ENCODE measurements at places on chromosomes 7 and 10.
A peak's percentile ranks its signal among the peaks of the same experiment; 100 is the strongest.

DNA sequence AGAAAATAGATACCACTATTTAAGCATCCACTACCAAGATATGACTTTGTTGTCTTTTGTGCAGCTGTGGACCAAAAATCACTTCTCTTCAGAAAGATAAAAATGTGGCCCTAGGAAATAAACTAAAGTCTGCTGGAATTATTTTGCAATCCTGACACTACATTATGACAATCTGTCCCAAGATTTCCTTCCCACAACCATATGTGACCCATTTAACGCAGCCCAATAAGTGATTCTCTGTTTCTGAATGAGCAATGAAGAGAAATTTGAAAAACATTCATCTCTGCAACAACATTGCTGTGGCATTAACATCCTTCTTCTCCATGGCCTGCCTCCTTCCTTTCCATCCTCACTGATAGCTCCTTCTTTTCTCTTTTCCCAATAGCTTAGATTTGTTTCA is 212.0 kb downstream of the TSPAN12 start:
- DNase-seq: no peak

GRCh38 chr10:105207476-105207995 is 566.4 kb downstream of the SORCS3 start:
- DNase-seq: no peak

DNA sequence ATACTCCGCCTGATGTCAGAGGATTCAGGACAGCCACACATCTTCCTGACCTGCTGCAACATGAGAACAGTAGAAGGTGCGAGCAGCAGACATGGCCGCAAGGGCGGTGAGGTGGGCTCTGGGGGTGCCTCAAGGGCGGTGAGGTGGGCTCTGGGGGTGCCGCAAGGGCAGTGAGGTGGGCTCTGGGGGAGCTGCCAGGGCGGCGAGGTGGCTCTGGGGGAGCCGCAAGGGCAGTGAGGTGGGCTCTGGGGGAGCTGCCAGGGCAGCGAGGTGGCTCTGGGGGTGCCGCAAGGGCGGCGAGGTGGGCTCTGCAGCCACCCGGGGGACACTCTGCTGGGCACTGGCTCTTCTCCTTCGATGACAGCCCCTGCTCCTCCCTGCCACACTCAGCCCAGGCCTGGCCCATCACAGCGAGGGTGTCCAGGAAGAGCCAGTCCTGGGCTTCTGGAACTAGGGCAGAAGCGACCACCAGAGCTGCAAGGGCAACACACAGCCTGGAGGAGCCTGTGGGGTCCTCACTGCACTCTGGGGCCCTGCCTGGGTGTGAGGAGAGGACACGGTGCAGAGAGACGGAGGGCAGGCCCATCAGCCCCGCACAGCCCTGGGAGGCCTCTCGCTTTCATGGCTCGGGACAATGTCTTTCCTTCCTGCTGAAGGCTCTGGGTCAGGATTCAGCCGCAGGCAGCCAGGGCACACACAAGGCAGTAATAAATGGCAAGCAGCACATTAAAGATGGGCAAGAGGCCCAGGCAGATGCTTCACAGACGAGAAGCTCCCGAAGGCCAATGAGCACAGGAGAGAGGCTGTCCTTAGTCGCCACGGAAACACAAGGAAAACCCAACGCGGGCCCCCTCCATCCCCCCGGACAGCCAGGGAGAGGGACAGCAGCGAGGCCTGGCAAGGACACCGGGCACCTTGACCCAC is 42.5 kb downstream of the STK32C start:
- DNase-seq: no peak

- no peak for DNase-seq
Measured at GRCh38 chr7:100044718-100045117, 4.9 kb upstream of the ZSCAN21 start.

DNA sequence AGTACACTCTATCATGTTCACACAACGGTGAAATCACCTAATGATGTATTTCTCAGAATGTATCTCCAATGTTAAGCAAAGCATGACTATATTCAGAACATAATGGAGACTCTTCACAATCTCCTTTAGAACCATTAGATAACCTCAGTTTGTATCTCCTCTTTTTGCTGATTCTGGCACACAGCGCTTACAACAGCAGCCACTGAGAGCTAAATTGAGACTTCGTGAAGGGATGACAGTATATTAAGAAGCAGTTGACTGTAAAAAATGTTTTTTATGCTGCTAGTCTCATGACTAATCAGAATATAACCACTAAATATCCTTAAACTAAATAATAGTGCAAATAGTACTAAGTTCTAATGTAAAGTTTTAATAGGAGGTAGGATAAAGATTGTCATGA is 46.9 kb downstream of the KMT2E start:
- DNase-seq: no peak

GRCh38 chr7:147852833-147853232 is 737.7 kb upstream of the C7orf33 start:
- no peak for DNase-seq

- DNase-seq: no peak
Measured at GRCh38 chr10:1406967-1407945, 330.1 kb downstream of the ADARB2 start.

GRCh38 chr7:2823130-2823529 is 21.0 kb downstream of the GNA12 start:
- DNase-seq: no peak

- no peak for DNase-seq
Measured at GRCh38 chr7:128197589-128197988, 43.5 kb upstream of the LEP start.

DNA sequence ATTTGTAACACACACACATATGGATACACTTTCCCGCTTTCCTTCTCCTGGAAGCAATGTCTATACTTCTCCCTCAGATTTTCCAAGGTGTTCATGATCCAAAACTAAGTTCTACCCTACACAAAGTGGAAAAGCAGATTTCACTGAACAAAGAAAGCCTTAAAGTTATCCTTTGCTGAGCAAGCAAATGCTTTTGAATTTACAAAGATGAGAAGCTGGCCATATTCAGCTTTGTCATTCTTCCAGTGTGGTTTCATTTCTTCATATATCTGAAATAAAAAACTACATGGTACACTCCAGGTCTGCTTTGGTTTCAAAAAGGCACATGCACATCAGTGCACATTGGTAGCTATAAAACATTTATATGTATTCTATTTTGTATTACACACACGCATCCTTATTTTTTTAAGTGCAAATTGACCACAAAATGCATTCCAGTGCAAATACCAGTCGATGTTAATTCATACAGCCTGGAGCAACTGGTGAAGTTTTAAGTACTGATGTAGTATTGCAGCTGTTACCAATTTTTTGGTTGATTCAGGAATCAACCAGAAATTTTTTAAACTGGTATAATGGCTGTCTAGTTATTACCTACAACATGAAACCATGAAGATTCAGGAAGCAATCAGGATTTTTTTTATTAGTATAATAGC is 65.5 kb upstream of the SRPK2 start:
- no peak for DNase-seq

DNA sequence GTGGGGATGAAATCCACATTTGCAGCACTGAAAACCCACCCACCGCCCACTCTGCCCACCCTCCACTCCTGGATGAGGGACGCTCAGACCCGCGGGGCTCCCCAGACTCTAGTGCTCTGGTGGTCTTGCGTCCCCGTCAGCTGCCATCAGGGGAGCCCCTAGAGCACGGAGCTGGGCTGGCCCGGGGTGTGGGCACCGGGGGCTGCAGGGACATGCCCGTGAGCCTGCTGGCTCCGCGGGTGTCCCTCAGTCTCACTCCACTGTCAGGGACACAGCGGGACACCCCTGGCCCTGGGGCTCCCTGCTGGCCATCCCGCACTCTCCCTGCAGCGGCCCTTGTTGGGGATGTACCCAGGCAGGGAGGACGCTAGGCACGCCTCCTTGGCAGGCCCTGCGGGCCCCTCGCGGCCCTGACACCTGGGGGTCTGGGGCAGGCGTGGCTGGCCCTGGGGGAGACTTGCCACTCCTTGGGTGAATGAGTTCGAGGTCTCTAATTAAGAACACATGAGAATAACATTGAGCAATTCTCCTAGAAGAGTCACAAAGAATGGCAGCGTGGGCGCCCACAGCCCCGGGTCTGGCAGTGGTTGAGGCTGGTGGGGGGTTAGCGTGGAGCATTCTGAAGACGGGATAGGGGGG is 64.2 kb downstream of the CFAP46 start:
- no peak for DNase-seq

GRCh38 chr7:81433692-81434331 is 336.0 kb downstream of the HGF start:
- DNase-seq: no peak

GRCh38 chr7:70627461-70627860 is 504.5 kb upstream of the GALNT17 start:
- DNase-seq: no peak

- DNase-seq: no peak
Measured at GRCh38 chr7:11607686-11608085, 224.3 kb downstream of the THSD7A start.

DNA sequence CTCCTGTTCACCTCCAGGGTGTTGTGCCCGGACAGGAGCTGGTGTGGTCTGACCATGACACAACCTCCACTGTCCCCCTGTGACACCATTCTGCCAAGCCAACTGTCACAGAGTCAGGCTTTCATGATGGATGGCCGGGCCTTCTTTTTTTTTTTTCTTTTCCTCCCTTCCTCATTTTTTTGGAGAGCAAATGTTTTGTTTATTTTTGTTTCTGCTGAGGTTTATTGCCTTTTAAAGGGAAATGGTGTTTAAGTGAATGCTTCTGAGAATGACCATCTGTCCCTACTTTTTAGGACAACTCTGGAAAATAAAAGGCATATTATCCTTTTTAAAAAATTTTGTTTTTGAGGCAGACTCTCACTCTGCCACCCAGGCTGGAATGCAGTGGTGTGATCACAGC is 115.1 kb upstream of the NPS start:
- no peak for DNase-seq

GRCh38 chr10:94315975-94316464 is 46.7 kb downstream of the NOC3L start:
- no peak for DNase-seq

DNA sequence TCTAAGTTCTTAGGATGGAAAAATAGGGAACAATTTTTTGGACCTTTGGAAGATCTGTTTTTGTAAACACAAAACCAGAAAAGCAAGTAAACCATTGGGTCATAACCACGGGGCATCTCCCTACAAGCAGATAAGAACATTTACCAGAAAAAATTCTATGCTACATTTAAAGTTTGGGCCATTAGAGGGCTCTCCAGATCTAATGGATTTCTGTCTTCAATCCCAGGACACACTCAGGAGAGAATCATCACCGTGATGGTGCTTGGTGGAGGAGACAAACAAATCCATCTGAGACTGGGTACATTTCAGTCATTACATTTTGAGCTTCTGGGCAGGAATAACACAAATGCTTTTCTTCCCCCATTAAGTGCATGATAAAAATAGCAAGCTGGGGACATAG is 178.4 kb upstream of the TARP start:
- DNase-seq: peak; percentile 25

DNA sequence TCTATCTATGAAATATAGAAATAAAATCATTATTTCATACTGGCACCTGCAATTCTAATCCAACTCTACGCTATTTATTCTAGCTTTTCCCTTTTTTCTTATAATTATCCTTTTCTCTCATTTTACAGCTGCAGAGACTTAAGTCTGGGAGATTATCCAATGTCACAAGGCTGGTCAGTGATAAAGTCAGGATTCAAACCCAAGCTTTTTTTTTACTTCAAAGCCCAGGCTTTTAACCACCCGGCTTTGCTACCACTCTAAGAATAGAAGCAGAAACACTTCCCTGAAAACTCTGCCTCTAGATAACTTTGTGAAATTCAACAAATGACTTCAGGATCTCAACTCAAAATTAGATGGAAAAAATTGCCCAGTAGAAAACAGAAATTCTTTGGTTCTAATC is 552.5 kb downstream of the IPMK start:
- no peak for DNase-seq

DNA sequence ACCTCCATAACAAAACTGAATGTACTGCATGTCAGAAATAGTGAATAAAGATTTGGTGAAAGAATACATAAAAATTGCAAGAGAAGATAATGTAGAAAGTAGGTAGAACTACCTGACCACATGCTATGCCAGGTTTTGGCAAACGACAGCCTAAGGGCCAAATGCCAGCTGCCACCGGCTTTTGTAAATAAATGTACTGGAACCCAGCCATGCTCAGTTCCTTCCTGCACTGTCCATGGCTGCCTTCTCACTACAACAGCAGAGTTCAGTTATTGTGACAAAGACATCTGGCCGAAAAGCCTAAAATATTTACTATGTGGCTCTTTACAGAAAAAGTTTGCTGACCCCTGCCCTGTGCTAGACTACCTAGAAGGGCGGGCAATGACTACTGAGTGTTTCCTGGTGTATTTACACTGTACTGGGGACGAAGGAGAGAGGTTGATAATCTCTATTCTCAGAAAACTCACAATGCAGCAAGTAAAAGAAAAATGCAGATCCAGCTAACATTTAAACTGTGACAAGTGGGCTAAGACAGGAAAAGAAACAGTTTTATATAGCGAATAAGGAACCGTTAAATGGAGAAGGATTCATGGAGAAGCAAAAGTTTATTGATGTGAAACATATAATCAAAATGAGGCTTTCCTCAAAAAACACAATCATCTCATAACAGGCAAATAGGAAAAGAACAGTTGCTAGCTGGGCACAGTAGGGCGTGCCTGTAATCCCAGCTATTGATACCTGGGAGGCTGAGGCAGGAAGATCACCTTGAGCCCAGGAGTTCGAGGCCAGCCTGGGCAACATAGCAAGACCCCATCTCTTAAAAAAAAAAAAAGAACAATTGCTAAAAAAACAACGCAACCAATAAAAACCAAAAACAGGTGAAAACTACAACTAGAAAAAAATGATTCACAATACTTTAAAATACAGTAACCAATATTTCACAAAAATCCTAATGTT is 13.7 kb downstream of the KIN start:
- DNase-seq: no peak

GRCh38 chr7:152459724-152460251 is 24.0 kb upstream of the KMT2C start:
- no peak for DNase-seq

- no peak for DNase-seq
Measured at GRCh38 chr7:22445140-22445743, 54.7 kb downstream of the STEAP1B start.

DNA sequence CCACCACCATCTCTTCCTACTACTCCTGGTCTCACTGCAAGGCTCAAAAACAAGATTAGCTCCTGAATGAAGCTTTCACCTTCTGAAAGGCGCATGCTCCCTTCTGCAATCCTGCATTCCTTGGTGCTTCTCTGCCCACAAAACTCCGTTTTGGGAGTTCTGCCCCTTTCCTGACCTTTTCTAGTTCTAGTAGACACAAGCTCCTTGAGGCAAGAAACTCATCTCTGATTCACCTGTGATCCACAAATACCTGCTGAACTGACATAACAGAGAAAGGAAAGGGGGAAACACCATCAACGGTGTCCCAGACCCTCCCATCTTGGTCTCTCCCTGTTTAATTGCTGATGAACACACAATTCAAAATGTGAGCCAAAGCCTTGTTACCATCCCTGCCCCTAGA is 64.0 kb upstream of the EGR2 start:
- DNase-seq: no peak

DNA sequence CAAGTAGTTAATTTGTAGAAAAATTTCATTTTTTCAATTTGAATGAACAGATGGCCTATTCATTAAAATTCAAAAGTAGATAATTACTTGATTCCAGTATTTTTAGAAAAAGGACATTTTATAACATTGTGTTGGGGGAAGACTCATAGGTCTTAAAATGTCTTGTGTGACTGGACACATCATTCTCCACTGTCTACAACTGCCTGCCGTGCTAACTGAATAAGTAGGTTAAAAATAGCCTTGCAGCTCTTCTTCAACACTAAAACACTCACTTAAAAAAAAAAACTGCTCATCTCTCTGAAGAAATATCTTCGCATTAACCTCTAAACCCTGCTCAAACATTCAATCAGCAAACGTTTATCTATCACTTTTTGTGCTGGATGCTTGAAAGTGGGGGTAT is 253.8 kb downstream of the CSTF2T start:
- DNase-seq: no peak
